ENCODE measurements at places on chromosomes 4 and X.

DNA sequence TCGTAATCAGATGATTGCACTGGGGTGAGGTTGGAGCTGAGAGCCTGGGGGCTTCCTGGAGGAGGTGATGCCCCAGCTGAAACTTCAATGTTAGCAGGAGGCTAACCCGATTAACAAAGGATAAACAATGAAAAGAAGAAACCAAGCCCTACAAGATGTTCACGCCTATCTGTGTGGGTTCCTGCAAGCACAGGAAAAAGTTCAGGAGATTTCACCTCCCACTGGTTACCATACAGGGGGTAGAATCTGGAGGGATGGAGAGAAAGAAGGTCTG, 27.5 kb downstream of the JAKMIP1 start:
- no peak for DNase-seq

DNA sequence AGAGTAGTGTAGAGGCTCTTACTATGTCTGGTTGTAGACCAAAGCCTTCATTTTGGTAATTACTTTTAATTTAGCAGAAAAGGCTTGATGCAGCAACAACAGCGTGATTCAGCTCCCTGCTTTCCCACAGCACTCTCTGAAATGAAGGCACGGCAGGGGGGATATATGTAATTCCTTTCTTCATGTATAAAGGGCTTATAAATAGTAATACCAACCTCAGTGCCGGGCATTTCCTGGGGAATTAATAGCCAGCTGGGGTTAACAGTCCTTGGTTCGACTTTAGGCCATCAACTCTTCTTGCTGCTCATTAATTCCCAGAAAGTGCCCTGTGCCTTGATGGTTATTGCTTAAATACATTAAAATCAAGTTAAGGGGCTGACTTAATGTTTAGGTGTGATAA, 669.0 kb downstream of the ZNF674 start:
- no peak for DNase-seq

DNA sequence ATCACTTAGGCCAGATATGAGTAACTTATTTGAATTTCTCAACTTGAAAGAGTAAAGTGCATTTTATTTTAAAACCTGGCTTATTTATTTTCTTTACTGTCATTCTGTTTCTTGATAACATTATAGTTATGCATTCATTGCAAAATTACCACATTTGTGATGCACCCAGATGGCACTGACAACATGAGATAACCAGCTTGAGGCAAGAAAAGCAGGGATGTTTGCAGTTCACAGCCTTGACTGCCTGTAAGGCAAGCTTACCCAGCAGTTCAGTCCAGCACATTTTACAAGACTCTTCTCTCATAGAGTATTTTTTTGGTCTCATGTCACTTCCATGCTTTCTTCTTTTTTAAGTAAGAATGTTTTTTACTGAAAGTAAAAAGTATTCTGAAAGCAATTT, 25.3 kb upstream of the EPGN start:
- DNase-seq, result no peak

DNA sequence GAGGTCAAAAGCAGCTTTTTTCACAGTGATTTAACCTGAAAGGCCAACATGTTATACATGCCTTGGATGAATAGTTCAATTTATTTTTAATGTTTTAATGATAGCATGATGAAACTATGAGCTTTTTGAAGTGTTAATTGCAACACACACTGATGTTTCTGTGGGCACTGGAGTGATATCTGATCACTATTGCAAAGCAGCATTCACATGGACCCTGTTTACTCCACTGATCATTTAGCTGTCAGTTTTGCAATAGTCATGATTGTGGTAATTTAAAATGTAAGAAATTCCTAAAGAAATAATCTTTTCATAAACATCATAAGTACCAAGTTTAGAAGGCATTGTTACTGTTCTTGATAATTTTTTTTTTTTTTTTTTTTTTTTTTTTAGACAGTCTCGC, 74.1 kb downstream of the ARSJ start:
- DNase-seq, result no peak

GRCh38 chr4:56197387-56197786, 189.9 kb downstream of the AASDH start:
- DNase-seq, result no peak

- no peak for DNase-seq
These were observed 655.2 kb downstream of the RAPGEF2 start for GRCh38 chr4:159758061-159758460.

- DNase-seq, result no peak
These were observed 45.5 kb downstream of the ETNPPL start for GRCh38 chr4:108717386-108717785.

- no peak for DNase-seq
These were observed 29.3 kb upstream of the FAM47C start for GRCh38 chrX:36978886-36979285.

DNA sequence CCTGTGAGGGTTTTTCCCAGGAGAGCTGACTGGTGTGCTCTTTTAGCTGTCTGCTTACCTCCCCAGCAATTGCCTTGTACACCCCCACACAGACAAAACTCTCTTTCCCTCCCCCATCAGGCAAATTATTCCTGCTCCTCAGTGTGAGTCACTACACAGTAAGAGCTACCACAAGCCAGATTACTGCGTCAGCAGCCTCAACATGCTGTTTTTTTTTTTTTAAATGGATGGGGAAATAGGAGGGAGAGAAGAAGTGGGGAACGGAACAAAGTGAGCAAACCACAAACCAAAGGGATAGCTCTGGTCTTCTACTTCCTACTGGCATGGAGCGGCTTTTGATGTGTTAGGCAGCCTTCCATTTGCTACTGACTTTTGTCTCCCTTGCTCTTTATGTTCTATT, 107.5 kb upstream of the ACSL4 start:
- DNase-seq, result no peak

GRCh38 chr4:3305610-3306371, 13.0 kb downstream of the RGS12 start:
- DNase-seq, result no peak

- DNase-seq, result no peak
These were observed 129.8 kb downstream of the PTTG2 start for GRCh38 chr4:38089961-38090360.

- DNase-seq, result no peak
These were observed 46.9 kb downstream of the CHST7 start for GRCh38 chrX:46620505-46620904.

DNA sequence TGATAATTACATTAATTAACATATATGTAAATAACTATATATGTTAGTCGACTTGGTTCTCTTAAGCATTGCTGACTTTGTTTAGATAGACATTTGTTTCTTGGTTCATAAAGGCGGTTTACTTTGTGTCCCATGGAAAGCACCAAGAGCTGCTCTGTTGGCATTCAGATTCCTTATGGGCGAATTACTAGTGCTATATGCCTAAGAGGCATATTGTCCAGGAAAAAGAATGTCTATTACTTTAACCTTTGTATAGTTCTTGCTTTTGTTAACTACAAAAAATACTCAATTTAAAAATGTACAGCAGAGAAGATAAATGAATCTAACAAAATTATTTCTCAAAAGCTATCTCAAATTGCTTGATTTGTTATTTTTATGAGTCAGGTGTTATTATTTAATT, 532.8 kb downstream of the FAT4 start:
- DNase-seq, result no peak

- DNase-seq, result no peak
These were observed 21.3 kb downstream of the FANCB start for GRCh38 chrX:14851526-14851925.

GRCh38 chr4:96519291-96519690, 679.4 kb downstream of the PDHA2 start:
- DNase-seq, result no peak

DNA sequence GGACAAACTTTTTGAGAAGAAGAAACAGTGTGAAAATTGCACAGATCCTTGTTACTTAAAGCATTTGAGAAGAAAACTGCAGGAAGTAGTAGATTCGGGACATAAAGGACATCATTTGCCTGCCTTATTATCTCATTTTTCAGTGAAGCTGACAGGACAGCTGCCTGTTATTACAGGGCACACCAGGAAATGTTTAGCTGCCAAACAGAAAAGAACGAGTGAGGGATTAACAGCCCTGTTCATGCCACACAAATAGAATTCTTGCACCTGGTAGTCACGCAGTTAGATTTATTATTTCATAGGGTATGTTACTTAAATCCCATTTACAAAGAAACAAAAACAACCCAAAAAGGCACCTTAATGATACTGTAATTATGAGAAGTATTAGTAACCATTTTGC, 100.6 kb downstream of the CHIC2 start:
- DNase-seq, result no peak

GRCh38 chrX:66193821-66194220, 29.8 kb downstream of the HEPH start:
- DNase-seq, result no peak

DNA sequence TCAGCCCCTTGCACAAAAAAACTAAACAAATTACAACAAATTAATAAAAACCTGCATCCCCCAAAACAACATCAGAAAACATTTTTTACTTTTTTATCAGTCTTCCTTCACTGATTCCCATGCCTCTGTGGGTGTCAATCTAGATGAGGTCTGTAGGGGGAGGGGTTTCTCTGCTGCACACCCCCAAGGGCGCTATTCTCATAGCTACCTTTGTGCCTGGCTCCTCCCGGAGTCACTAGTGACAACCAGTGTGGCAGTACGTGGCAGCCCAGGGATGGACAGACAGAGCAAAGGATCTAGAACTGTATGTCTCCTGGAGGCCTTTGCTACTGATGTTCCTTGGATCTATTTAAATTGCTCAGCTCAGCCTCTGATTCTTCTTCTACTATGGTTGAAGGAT, 228.1 kb upstream of the ANXA3 start:
- no peak for DNase-seq

GRCh38 chrX:137151403-137151802, 117.6 kb upstream of the GPR101 start:
- peak; percentile 1 for DNase-seq

GRCh38 chr4:63693321-63693720, 715.9 kb downstream of the TECRL start:
- DNase-seq, result no peak

DNA sequence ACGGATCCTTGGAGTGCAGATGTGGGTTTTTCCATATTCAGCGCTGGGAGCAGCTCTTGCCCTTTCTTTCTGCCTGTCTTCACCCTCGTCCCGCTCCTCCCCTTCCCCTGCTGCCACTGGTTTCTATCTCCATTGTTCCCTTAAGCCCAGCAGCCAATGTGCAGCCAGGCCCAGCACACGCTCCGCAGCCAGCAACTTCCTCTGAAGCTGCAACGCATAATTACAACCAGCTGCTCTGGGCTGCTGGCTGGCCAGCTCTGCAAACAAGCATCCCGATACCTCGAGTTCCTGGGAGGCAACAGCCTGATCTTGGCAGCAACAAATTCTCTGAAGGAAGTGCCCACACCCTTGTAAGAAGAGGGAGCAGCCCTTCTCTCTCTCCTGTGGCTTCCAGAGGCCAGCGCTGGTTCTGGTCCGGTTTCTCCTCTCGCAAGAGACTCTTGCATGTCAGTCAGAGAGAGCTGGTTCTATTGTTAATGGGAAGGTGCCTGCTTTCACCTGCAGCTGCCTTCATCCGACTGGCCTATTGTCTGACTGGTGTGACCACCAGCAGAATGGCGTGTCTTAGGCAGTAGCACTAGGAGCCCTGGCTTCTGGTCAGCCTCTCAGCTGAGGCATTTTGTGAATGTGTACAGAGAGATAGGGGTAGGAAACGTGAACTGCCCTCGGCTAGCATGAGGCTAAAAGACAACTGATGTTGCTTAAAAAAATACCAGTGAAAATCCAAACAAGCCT, 83.8 kb upstream of the MAML3 start:
- DNase-seq, result peak; percentile 90

DNA sequence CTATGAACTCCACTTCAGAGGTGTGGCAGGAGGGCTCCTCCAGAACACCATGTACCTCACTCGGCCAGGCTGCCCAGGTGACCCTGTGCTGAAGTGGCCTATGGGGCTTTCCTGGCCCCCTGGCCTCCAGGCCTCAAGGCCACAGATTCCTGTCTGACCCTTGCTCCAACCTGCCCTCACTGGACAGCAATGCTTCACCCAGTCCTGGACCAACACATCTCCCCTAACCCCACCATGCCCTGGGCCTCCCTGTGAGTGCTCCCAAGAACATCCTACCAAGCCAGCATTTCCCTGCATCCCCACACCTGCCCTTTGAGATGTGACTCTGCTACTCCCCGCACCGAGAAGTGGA, 10.5 kb downstream of the ZFYVE28 start:
- DNase-seq, result no peak

DNA sequence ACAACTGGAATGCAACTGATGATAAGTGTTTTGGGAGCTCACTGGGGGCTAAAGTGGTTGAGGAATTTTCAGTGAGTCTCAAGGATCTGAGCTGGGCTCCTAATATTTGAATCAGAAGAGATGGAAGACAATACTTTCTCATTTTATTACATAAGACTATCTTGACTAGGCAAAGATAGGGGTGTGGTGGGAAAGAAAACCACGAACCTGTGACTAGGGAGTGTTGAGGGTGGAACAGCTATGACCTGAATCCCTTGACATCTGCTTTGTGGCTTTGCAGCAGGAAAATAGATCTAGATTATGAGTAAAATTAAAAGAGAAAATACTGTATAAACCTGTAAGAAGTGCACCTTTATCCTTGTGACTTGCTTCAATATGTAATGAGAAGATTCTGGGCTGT, 295.1 kb upstream of the TEX13A start:
- DNase-seq, result no peak

- DNase-seq, result no peak
These were observed 12.2 kb upstream of the NKRF start for GRCh38 chrX:119618439-119618838.

DNA sequence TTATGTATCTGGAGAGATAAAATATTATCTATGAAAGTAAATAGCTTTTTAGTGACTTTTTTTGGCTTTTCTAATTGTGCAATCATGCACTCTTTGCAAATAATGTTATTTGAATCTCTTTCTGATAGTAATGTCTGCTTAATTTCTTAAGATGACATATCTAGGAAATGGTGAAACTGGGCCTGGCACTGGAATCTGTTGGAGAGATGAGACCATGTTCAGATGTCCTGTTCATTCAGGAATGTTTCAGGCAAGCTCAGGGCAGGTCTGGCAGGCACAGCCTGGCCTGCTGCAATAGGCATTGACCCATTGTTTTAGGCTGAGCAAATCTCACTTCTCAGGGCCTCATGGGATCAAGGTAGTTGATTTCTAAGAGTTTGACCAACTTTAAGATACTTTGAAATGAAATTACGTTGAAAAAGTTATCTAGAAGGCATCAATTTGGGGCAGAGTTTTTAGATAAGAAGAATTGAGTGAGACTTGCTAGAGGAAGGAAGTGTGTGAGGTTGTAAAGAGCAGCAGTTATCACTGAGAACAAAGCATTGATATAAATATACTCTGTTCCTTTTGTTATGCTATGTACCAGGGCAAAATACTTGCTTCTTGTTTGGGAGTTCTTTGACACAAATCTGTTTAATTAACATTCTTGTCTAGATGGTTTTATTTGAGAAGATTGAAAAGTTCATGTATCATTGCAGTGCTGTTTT, 133.0 kb upstream of the LEF1 start:
- DNase-seq, result no peak

- DNase-seq, result peak; percentile 29
These were observed 2092.4 kb upstream of the TENM3 start for GRCh38 chr4:180150818-180151217.

All from NCI-H526 (cell line).